NCI-H69 (cell line): ENCODE measurements at places on chromosomes 4 and X.

GRCh38 chrX:106899841-106900240 is 3.3 kb downstream of the RIPPLY1 start:
- no peak for DNase-seq

DNA sequence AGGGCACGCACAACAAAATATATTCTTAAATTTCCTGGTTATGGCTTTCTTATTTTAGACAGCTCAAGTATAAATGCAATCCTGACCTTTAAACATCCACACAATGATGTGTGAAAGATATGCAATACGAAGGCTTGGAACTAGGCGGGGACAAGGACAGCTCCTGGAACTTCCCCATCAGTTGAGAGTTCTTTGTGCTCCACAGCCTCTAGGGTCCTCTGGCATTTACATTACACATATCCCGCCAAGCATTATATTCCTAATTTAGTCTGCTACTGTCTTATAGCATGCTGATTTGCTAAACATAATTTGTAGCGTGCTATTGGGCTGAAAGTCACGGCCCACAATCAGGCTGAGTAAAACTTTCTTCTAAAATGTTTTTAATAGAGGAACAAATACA is 74.4 kb downstream of the FTHL17 start:
- no peak for DNase-seq

- DNase-seq: no peak
These were observed 46.9 kb upstream of the MSANTD1 start for GRCh38 chr4:3201718-3202702.

DNA sequence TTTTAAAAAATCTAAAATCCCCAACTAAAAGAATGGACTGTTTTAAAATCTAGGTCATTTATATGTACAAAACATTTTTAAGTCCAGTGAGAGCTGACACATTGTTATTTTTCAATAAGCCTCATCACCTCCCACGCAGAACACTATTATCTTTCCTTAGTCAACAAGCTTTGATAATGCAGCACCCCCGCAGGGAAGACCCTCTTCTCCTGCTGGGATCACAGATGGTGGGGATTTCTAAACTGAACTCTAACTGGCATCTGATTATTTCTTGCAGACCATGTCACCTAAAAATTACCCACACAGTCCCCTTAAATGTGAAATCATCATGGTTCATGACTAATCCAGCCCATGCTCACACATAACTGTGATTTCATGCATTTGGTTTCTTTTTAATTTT is 11.6 kb downstream of the SYTL4 start:
- peak; percentile 92 for DNase-seq

DNA sequence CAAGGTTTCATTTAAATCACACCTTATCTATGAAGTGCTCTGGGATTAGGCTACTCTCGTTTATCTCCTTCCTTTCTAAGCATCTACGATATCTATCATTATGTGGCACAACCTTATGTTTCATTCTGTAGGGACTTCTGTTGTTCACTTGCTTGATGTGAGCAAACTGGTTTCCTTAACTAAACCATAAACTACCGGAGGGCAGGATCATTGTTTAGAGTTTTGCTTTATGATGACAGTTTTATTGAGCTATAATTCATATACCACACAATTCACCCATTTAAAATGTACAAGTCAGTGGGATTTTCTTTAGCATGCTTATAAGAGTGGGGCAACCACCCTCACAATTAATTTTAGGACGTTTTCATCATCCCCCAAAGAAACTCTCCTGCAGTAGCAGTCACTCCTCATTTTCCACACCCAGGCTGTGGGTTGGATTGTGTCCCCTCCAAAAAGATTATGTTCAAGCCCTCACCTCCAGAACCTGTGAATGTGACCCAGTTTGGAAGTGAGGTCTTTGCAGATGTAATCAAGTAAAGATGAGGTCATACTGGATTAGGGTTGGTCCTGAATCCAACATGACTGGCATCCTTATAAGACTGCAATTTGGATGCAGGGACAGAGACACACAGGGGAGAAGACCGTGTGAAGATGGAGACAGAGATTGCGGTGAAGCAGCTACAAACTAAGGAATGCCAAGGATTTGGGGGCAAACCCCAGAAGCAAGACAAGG is 42.1 kb upstream of the SH3RF1 start:
- no peak for DNase-seq
